ENCODE measurements at places on chromosomes 11 and 22.

DNA sequence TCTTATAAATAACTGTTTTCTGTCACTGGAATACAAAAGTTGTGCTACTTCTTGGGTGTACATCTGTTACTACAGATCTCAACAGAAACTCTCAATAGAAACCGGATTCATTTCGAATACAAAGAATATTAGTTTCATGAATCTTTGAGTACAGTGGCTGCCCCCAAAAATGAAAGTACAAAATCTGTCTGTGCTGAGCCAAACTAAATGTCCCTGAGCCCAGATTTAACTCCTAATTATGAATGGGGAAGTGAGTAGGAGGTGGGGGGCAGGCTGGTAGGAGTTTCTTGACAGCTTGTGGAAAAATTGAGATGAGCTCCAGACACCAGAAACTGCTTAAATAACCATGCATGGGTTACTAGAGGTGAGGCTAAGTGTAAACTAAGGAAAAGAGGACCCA, 41.6 kb downstream of the PITPNB start:
- DNase-seq: no peak

DNA sequence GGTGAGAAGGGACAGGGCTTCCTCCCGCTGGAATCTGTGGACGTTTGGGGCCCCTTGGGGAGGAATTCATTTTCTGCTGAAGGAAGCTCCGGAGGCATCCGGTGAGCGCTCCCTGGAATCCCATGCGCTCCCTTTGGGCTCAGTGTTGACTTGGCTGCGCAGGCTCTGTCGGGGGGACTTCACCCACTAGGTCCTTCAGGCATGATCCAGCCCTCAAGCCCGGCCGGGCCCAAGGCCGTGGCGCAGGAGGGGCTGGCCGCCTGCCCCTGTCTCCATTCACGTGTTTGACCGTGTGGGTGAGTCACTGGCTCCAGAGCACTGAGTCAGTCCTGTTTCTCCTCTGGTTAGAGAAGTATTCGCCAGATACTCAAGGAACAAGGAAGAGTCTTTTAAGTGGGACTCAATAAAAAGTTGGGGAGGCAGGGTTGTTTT, 1.4 kb downstream of the CTTN start:
- no peak for DNase-seq

GRCh38 chr11:59973097-59973496, 9.3 kb downstream of the OOSP4A start:
- DNase-seq: no peak

GRCh38 chr11:70456921-70457532, 58.7 kb downstream of the CTTN start:
- no peak for DNase-seq

DNA sequence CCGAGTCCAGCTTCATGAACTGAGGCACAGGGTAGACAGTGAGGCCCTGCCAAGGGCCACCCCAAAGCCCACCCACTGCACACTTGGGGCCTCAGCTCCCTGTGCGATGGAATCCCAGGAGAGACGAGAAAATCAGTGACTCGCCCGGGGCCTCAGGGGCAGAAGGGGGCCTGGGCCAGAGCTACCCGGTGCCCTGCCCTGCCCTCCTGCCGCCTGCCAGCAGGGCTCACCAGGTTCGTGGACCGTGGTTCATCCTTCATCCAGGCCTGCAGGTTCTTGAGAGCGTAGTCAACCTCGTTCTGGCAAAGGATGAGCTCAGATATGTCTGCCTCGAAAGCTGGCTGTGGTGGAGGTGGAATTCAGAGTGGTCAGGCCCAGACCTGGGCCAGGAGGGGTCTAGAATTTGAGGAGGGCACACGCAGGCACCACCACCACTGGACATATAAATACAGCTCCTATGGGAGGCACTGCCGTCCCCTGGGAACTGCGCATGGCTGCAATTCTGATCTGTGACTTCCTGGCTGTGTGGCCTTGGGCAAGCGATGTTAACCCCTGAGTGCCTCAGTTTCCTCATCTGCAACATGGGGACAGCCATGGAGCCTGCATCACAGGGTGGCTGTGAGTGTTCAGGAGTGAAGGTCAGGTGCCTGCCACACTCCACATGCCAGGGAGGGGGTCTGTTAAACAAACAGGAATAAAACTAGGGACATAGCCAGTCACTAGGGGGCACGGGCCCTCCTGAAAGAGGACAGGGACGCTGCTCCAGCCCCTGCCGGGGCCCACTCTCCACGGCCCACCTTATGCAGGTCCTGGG, 7.5 kb downstream of the ALDH3B2 start:
- DNase-seq: no peak

- peak; percentile 62 for DNase-seq
These were observed 2.9 kb upstream of the SGSM1 start for GRCh38 chr22:24803064-24803542.

GRCh38 chr11:26580929-26581328, 8.9 kb upstream of the MUC15 start:
- DNase-seq: no peak

GRCh38 chr11:11747570-11747969, 94.2 kb upstream of the USP47 start:
- no peak for DNase-seq

DNA sequence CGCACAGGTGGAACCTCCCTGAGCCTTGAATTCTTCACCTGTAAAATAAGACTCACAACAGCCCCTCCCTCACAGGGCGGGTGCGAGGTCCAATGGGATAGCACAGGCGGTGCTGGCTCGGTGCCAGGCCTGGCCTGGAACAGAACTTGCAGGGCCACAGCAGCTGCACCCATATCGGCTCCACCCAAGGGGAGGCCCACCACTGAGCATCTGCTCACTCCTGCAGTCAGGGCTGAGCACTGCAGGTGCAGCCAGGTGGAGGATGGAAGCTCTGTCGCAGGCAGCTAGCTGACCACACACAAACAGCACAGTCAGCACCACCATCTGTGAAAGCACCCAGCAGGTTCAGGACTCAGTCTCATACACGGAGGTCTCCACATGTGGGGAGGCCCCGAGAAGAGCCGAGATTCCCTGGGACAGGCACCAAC, 19.6 kb downstream of the VPS37C start:
- DNase-seq: no peak

GRCh38 chr22:25764270-25765015, 22.5 kb downstream of the MYO18B start:
- no peak for DNase-seq

- DNase-seq: no peak
These were observed 34.4 kb upstream of the CALCB start for GRCh38 chr11:15038963-15039362.

GRCh38 chr22:40919446-40919845, 31.7 kb upstream of the RBX1 start:
- no peak for DNase-seq

GRCh38 chr11:65427691-65428577, 5.3 kb downstream of the NEAT1 start:
- no peak for DNase-seq

GRCh38 chr11:2103668-2104523, 35.3 kb downstream of the IGF2 start:
- no peak for DNase-seq

GRCh38 chr22:49299821-49300231, 527.8 kb downstream of the BRD1 start:
- peak; percentile 3 for DNase-seq

DNA sequence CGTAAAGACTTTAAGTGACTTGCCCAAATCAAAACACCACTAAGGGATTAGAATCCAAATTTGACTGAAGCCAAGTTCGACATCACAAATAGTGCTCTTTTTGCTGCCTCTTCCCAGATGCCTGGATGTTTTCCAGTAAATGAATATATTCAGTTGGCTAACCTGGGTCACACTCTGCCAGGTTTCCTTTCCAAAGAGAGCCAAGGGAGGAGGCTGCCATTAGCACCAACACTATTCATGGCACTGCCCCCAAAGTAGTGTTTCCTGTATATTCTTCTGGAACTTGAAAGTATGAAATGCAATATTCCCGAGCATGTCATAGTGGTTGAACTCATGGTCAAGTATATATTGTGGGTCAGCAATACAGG, 219.3 kb upstream of the UBASH3B start:
- DNase-seq: no peak

GRCh38 chr11:126917531-126918204, 82.9 kb downstream of the KIRREL3 start:
- no peak for DNase-seq

DNA sequence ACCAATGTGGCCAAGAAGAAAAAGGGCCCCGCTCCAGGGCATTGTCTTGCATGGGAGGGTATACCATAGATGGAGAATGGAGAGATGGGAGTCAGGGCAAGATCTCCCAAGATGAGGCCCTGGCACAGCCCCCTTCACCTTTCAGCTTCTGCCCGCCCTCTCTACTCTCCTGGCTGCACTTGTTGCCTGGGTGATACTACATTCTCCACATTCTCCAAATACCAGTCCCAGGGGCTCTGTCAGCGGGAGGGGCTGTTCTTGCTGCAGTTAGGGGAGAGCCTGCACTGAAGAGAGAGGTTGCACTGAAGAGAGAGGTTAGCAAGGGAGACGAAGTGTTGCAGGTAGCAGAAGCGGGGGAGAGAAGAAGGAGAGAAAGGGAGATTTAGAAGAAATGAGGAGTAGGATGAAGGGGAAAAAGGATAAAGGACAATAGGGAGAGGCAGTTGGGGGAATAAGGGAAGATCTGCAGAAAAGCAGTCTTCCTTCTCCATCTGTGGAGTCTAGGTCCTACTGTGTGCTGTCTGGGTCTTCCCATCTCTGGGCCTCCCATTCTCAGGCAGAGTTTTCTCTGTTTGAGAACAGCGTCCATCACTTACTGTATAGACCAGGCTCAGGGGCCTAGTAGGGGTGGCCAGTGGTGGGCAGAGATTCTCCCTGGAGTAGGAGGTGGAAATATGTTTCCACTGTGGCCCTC, 8.0 kb downstream of the PHLDB1 start:
- peak; percentile 34 for DNase-seq

GRCh38 chr11:8220261-8221045, 43.2 kb downstream of the LMO1 start:
- no peak for DNase-seq

- no peak for DNase-seq
These were observed 139.2 kb downstream of the WNT11 start for GRCh38 chr11:76067099-76067498.

DNA sequence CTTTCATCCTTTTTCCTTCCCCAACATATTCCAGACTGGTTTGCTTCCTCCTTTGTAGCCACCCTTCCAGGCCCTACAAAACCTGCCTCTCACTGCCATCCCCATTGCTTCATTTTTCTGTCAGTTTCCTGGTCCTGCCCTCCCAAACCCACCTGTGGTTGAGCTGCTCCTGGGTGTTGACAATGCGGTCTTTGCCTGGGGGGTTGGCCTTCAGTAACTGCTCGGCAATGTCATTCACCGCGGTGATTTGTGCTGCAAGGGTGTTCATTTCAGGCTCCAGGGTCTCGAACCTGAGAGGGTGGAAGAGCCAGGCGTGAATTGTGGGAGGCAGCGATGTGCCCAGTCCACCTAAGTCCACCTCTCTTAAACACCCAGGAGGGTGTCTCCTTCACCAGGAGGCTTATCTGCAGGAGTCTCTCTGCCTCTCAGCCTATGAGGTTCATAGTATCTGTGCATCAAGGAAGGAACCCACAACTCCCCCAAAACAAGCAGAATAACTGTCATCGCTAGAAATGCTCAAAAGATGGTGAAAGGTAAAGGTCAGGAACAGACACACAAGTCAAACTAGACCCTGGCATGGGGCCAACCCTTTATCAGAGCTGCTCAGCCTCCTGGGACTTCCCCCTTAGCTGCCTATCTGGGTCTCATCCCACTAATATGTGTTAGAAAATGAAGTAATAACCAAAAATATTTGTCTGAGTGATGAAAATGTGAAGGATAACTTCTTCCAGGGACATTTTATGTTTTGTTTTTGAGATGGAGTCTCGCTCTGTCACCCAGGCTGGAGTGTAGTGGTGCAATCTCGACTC, 23.9 kb upstream of the RBM4B start:
- DNase-seq: no peak

- no peak for DNase-seq
These were observed 113.2 kb downstream of the FEZ1 start for GRCh38 chr11:125382822-125383221.

GRCh38 chr11:131893103-131893890, 522.9 kb downstream of the NTM start:
- no peak for DNase-seq

DNA sequence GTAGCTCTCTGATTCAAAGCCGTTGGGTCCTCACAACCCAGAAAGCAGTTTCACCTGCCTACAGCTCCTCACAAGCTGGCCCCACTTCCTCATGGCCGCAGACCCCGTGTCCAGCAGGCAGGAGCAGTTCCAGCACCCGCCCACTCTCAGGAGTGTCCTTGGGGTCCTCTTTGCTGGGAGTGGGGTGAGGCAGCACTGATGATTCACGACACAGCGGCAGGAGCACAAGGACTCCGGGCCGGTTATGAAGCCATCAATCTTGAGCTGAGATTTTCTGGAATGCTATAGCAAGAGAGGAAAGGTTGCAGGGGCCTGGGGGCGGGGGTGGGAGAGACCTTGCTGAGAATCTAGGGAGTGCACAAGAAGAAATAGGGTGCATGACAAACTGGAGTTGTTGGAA, 311.2 kb downstream of the NXPE2 start:
- no peak for DNase-seq
